ENCODE measurements at places on chromosomes 13 and 19.
A peak's percentile ranks its signal among the peaks of the same experiment; 100 is the strongest.

- no peak for DNase-seq
These were observed 21.4 kb upstream of the UPF3A start for GRCh38 chr13:114259974-114260373.

GRCh38 chr19:8363803-8364771, at the start of gene ANGPTL4:
Gene ANGPTL4, plus strand, starts transcription at chr19:8364155. Its CDS starts 167 bp downstream, at chr19:8364322.
- DNase-seq, result no peak

DNA sequence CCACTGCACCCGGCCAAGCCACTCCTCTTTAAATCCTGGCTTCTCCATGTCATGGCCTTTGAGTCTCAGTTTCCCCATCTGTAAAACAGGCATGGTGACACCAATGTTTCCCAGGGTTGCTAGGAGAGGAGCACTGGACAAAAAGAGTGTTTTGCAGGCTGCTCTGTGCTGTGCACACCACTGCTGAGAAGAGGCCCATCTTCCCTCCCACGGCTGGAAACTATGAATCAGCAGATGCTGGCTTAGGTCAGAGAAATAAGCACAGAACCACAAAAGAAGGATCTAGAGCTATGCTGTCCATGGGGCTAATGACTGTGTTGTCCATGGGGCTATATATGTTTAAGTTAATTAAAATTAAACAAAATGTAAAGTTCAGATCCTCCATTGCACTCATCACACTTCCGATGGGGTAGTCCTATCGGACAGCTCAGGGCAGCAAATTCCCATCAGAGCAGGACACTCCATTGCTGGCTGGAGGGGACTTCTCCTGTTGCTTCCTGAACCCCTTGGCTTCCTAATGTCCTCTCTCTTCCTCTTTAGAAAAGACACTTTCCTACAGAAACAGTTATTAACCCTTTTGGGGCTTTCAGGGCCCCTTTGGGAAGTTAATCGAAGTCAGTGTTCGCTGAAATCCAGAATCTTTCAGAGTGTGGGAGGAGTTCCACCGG, 37.1 kb downstream of the TSHZ3 start:
- DNase-seq, result no peak

GRCh38 chr19:40280608-40281221, 4.4 kb downstream of the AKT2 start:
- DNase-seq, result no peak

GRCh38 chr13:39656325-39656677, 839 bp downstream of the COG6 start:
- DNase-seq, result no peak

DNA sequence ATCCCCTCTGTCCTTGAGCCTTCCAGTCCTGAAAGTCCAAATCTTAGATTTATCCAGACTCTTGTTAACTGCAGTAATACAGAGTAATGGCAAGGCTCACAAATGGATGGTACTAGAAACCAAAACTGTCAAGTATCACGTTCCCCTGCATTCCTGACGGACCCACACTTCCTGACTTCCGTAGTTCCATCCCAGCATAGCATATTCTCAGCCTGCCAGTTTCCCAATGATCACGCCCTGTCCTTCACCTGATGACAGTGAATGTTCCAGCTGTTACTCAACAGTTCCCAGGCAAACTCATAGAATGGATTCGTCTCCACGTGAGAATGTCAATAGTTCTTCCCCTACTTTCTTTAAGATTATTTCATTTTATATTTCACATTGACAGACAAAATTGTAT, 33.6 kb downstream of the SLC7A1 start:
- DNase-seq, result no peak

DNA sequence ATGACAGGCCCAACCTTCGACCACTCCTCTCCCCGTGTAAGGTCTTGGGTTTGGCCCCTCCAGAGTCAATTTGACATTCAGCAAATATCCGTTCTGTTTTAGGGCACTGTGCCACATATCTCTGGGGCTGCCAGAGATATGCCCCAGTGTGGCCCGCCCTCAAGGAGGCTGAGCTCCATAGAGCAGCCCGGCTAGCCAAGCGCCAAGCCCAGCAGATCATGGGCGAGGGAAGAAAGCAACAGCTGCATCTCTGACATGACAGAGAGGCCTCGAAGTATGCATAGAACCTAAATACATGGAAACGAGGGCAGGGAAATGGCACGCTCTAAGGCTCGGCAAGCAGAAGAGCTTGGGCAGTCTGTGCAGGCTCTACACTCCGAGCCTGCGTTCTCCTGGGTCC, 124.5 kb downstream of the USP12 start:
- DNase-seq, result no peak

- no peak for DNase-seq
These were observed 118.0 kb upstream of the ZNF536 start for GRCh38 chr19:30254158-30254557.

GRCh38 chr19:18320865-18321733, 1.8 kb downstream of the LSM4 start:
- no peak for DNase-seq

DNA sequence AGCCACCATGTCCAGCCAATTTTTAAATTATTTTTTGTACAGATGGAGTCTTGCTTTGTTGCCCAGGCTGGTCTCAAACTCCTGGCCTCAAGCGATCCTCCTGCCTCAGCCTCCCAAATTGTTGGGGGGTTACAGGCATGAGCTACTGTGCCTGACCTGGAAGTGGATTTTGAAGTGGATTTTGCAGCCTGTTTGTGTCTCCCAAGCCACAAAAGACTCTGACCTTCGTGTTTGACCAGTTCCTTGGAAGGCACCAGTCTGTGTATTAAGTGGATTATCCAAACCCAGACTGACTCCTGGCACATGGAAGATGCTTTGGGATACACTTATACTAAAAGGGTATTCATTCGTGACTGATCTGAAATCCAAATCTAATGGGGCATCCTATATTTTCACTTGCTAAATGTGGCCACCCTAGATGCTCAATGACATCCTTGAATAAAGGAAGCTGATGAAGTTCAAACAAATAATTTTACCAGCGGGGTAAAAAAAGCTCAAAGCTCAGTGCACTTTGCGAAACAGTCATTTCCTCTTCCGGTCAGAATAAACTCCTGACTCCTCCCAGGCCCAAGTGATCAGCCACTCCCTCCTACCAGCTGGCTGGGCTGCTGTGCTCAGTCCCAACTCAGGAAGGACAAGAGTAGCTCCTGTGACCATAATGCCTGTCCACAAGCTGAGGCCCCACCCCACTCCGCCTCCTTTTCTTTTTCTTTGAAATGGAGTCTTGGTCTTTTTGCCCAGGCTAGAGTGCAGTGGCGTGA, 32.6 kb upstream of the GATAD2A start:
- DNase-seq, result peak; percentile 16

GRCh38 chr13:75175575-75175974, 306.4 kb downstream of the TBC1D4 start:
- no peak for DNase-seq

- no peak for DNase-seq
These were observed 527.5 kb downstream of the RFC3 start for GRCh38 chr13:34345258-34345965.

DNA sequence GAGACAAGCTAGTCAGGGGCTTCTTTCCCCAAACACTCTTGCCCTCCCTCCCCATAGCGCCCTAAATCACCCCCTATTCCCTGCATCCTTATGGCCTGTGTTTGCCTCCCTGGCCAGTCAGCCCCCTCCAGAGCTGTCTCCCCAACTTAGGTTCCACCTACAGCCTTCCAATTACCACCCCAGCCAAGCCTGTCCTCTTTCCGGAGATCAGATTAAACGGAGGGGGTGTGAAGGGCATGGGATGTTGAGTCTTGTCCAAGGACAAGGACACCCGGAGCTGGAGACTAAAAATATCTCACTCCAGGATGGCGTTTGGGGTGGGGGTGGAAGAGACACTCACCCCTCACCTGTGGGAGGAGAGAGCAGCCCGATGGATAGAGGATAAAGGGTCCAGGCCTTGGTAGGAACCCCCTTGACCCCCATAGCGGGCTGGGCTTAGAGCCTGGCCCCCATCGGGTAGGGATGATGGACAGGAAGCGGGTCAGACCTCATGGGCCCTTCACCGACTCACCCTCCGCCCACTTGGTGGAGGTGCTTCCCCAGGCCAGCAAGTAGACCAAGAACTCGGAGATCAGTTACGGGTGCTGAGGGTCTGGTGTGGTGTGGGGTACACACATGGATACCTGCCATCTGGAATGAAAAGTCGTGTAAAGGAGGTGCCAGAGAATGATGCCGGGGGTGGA, 6.0 kb downstream of the ZNF865 start:
- no peak for DNase-seq

- DNase-seq, result no peak
These were observed 427 bp downstream of the PLPPR3 start for GRCh38 chr19:821231-821824.

- DNase-seq, result no peak
These were observed 26.4 kb downstream of the C13orf46 start for GRCh38 chr13:113947311-113948033.

DNA sequence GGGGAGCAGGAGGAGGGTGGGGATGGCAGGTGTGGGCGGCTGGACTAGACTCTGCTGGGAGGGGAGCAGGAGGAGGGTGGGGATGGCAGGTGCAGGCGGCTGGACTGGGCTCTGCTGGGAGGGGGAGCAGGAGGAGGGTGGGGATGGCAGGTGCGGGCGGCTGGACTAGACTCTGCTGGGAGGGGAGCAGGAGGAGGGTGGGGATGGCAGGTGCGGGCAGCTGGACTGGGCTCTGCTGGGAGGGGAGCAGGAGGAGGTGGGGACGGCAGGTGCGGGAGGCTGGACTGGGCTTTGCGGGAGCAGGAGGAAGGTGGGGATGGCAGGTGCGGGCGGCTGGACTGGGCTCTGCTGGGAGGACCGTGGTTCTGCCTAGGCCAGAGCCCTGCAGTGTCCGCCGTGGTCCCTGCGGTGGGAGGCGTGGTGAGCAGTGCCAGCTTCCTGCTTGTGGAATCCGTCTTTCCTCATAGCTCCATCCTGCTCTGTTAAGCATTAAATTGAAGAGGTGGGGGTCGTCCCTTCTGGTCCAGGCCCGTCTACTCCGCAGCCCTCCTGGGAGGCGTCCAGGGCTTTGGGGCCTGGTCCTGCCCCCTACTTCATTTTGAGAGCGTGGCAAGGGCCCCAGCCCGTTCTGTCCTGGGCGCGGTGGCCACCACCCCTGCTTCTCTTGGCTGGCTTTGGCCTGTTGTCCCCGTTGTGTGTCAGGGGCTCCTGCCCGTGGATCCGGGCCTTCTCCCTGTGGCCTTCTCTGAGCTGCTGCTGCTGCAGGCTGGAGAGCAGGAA, 4.7 kb downstream of the SPPL2B start:
- DNase-seq, result no peak

Measured in T-helper 22 cell (primary cell).